ENCODE measurements at places on chromosomes 16 and 17.
A peak's percentile ranks its signal among the peaks of the same experiment; 100 is the strongest.

GRCh38 chr16:6482696-6483468 is 849.8 kb upstream of the RBFOX1 start:
- no peak for DNase-seq

DNA sequence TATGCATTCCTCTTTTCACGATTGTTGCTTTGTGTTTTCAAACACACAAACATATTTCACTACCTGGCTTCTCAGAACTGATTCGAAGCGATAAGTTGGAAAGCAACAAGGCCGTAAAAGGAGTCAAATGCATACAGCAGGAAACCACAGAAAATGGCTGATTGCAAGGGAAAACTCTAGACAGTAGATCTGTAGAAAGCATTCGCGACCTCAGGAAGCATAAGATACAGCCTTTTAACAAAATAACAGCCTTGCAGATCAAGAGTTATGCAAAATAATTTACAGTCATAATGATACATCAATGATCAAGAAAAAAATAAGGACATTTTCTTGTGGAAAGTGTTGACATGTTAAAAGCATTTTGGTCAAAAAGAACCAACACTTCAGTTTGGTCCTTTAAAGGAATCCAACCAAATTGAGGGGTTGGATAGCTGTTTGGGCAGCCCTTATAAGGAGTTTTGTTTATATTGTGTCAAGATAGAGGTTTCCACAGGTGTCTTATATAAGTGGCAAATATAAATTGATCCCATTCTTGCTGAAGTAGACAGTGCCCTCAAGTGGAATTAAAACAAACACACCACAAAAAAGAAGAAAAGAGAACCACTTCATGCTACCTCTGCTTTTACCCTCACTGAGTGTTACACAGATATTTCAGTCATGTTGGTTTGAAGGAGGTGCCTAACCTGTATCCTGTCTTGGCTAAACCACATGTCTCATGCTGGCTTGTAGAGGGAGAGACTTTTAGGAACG is 5.5 kb downstream of the CYLD start:
- DNase-seq: no peak

DNA sequence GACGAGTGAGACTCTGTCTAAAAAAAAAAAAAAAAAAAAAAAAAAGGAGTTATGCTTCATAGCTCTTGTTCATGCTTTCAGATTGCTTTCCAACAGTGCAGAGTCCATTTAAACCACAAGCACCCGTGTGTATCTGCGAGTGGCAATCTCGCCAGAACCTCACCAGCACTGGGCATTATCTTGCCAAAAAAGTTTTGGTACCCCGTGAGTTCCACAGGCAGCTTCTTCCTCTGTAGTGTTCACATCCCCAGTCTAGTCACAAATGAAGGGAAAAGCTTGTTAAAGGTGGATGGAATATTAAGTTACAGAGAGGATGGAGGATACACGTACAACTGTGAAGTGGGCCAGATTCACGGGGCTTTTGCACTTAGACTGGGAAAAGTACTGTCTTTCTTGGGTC is 33.5 kb downstream of the WSB1 start:
- no peak for DNase-seq

DNA sequence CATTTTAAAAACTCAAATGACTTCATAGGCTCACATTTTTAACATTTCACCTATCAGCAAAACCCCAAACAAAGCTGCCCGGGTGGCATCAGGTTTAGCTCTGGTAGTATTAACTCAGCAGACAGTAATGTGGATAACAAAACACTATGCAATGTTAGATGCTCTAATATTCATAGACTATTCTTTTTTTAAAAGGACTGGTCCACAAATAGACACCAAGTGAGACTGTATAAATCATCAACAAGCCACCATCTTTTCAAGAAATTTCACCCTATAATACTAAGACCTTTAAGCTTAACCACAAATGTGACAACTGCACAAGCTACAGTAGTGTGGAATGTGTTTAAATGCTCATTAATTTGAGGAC is 20.2 kb downstream of the SNN start:
- no peak for DNase-seq

DNA sequence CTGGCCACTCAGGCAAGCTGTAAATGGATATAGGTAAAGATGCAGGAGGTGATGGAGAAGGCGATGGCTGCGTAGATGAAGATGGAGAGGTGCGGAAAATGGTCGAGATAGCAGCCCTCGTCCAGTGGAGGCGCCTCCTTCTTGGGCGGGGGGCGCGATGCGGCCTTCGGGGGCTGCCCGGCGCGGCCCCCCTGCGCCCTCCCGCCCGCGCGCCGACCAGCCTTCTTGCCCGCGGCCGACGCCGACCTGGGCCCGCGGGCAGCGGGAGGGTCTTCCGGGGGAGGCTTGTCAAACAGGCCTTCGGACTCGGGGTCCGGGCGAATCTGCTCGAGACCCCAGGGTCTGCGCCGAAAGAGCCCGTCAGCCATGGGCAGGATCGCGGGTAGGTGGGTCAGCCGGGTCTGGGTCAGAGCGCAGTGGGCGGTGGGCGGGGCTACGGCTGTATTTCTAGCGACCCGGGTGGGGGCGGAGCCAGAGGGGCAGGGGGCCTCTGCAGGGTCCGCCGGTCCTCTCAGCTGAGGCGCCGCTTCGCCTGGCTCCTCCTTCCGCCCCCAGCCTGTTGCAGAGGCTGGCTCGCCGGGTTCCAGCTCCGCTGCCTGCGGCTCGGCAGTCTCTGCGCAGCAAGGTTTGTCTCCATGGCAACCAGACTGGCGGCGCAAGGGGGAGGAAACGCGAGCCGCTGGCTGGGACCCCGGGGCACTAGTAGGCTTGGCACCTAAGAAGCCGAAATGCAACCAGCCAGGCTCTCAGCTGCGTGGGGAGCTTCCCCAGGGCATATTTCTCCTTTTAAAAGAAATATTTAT is 14.4 kb downstream of the MIS12 start:
- peak; percentile 58 for DNase-seq

GRCh38 chr16:57764341-57765159 is 29.0 kb downstream of the KATNB1 start:
- no peak for DNase-seq

Data from NCI-H526 treated with DMSO at 0.1 percent for 48 hours (cell line).